ENCODE measurements at places on chromosomes 4 and X. TPM values are rescaled to one million over a fixed set of nuclear protein-coding genes. Genes with fewer than 3 reads are reported as not detected.

MAGEC3 gene
- total RNA-seq = not detected

WDFY3 gene
- 123 TPM for total RNA-seq

CT47B1 gene
- total RNA-seq = not detected

RPS3A gene
- 1,054 TPM for total RNA-seq

GPR50 gene
- not detected for total RNA-seq

ARSJ gene
- total RNA-seq = 48.6 TPM

MAGEA2B gene
- not detected for total RNA-seq

SLC26A1 gene
- total RNA-seq = 0.30 TPM

USP17L5 gene
- not detected for total RNA-seq

CPLX1 gene
- not detected for total RNA-seq

RPL10 gene
- total RNA-seq = 2,018 TPM

KLHL13 gene
- 10.6 TPM for total RNA-seq

RAB41 gene
- not detected for total RNA-seq

SLC25A31 gene
- total RNA-seq = not detected

KCNE5 gene
- 0.52 TPM for total RNA-seq

ITM2A gene
- total RNA-seq = 0.72 TPM

SAGE1 gene
- not detected for total RNA-seq

NALF2 gene
- total RNA-seq = not detected

PLK4 gene
- total RNA-seq = 2.4 TPM

All from smooth muscle cell of the pulmonary artery (primary cell).